ENCODE measurements at places on chromosomes 6 and 20. TPM values are rescaled to one million over a fixed set of nuclear protein-coding genes. Genes with fewer than 3 reads are reported as not detected.

GRCh38 chr6:161318456-161318855, 44.6 kb upstream of the AGPAT4 start:
- DNase-seq = no peak

DNA sequence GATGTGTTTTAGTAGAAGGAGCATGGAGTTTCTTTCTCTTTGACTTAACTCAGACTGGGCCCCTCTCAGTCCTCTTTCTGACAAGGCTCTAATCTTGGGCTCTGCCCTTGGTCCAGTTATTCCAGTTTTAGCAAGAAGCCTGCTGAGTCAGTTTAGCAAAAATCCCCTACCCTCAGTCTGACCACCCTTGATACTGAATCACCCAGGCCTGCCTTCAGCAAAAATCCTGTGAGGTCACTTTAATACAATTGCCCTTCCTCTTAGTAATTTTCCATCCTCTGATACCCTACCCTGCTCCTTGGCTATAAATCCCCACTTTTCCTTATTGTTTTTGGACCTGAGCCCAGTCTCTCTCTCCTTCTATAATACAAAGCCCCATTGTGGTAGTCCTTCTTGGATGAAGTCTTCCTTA, 326.7 kb upstream of the NOX3 start:
- DNase-seq = peak; percentile 2

DNA sequence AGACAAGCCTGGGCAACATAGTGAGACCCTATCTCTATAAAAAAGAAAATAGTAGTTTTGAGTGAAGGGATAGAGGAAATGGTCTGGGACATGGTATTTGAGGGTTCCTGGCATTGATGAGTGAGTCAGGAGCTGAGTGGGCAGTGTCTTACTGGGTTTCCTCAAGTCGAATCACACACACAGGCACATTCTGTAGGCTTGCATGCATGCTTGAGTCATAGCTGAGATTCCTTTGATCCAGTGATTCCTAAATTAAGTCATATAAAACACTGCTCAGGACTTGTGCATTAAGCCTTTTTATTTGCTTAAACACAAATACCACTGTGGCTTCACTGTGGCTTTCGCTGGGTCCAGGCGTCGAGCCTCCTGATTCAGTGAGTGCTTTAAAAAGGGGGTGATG, 71.8 kb upstream of the TMEM181 start:
- DNase-seq = no peak

DNA sequence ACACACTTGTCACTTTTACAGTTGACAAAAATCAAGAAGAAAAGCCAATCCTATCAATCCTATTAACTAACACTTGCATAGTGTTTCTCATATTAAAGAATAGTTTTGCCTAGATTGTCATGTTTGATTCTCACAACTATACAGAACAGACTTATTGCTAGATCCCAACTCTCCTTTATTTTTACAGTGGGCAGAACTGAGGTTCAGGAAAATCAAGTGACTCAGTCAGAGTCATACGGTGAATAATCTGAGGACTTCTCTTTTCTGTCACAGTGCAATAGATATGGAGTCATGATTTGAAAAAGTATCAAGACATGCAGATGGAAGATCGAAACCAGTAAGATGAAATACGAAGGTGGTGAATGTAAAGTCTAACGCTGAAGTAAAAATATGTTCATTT, 195.1 kb upstream of the CITED2 start:
- DNase-seq = no peak

The HMGCLL1 gene
- total RNA-seq = 4.8 TPM

The NKX2-2 gene
- total RNA-seq = not detected

The LY6G6D gene
- total RNA-seq = 10.3 TPM
